ENCODE measurements at places on chromosomes 4 and X. TPM values are rescaled to one million over a fixed set of nuclear protein-coding genes. Genes with fewer than 3 reads are reported as not detected.

- no peak for DNase-seq
- H3K4me1 ChIP-seq, result peaks cover 6% of the 10 kb centered on the region
- H3K4me3 ChIP-seq, result peak overlapping the region; percentile 24
- no peaks in the 10 kb centered on the region for H3K36me3 ChIP-seq
- no peak overlapping the region for H3K27ac ChIP-seq
- H3K27me3 ChIP-seq, result peaks cover 9% of the 10 kb centered on the region
These were observed 138.1 kb upstream of the ZIC3 start for GRCh38 chrX:137427816-137428215.

GRCh38 chr4:147430111-147430510 lies 50.8 kb upstream of the EDNRA start:
- no peak overlapping the region for H3K4me3 ChIP-seq
- H3K27ac ChIP-seq, result no peak overlapping the region
- H3K27me3 ChIP-seq, result no peaks in the 10 kb centered on the region
- H3K36me3 ChIP-seq, result no peaks in the 10 kb centered on the region

DNA sequence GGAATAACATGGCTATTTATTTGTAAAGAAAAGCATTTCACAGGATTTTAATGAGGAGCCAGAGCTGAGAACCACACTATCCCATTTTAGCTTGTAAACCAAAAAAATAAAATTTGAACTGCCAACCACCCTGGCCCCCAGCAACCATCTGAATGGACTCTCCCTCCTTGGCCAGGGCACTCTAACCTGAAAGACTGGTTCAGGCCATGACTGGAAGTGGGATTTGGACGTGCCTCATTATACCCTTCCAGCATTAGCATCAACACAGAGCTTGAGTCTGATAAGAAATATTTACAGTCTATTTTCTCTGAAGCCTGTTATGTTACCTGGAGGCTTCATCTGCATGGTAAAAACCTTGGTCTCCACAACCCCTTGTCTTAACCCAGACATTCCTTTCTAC lies 30.0 kb downstream of the METAP1 start:
- H3K27ac ChIP-seq, result no peak overlapping the region
- peaks cover 17% of the 10 kb centered on the region for H3K4me1 ChIP-seq
- H3K4me3 ChIP-seq, result no peak overlapping the region
- H3K36me3 ChIP-seq, result no peaks in the 10 kb centered on the region
- no peak for DNase-seq

DNA sequence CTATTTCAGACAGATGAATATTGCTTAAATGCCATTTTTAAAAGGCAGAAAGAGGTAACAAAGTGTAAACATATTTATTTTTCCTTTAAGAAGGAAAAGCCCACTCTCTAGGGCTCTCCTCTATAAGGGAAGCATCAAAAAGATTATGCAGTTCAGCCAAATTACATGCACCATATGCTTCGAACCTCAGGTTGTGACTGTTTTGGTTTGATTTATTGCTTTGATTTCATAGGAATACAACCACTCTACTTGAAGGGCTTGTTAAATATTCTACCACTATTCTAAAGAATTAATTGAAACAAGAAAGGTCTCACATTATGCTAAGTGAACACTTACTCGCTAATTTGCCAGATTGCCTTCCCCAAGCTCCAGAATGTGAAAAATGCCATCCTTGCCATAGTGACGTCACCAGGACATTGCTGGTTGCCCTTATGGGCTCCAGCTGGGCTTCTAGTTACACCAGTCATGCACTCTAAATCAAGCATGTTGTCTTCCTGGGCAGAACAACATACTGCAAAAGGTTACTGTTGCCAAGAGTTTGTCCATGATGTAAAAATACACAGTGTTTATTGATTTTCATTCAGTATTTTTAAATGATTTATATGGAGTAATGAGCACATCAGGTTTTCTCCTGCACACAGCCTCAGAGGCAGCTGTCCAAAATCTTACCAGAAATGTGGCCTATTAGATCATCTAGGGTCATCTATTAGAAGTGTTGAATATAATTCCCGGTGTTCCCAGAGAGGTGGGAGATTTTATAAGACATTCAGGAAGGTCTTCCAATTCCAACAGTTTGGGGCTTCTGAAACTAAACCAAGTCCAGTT lies 164.4 kb upstream of the RAPGEF2 start:
- H3K27ac ChIP-seq, result no peak overlapping the region
- no peaks in the 10 kb centered on the region for H3K27me3 ChIP-seq
- DNase-seq, result no peak
- H3K4me3 ChIP-seq, result no peak overlapping the region
- no peaks in the 10 kb centered on the region for H3K4me1 ChIP-seq

DNA sequence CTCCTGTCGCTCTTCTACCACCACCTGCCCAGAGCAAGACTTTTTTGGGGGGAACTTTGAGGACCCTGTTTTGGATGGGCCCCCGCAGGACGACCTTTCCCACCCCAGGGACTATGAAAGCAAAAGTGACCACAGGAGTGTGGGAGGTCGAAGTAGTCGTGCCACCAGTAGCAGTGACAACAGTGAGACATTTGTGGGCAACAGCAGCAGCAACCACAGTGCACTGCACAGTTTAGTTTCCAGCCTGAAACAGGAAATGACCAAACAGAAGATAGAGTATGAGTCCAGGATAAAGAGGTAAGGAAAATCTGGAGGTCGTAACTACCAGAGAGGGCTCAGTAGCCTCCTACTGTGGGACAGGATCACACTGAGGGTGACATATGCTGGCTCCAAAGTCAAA lies 364.5 kb downstream of the MAPK10 start:
- H3K27me3 ChIP-seq, result no peaks in the 10 kb centered on the region
- no peak overlapping the region for H3K4me3 ChIP-seq
- H3K27ac ChIP-seq, result no peak overlapping the region
- DNase-seq, result no peak

DNA sequence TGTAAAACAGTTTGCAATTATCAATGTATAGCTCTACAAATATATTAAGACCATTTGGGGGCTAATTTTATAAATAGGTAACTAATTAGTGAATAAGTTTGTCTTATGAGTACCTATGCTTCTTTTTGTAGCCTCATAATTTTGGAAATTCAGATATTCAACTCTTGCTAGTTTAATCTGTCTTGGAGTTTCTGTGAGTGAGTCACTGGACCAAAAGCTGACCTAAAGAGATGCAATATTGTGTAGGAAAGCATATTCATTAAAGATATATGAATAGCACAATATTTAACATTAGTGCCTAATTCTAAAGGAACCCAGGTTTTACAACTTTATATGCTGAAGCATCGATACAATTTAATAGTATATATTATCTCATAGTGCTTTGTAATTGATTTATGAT lies 161.3 kb upstream of the PCDH18 start:
- H3K27ac ChIP-seq, result no peak overlapping the region
- no peak for DNase-seq
- no peaks in the 10 kb centered on the region for H3K27me3 ChIP-seq
- no peak overlapping the region for H3K4me3 ChIP-seq
- no peaks in the 10 kb centered on the region for H3K36me3 ChIP-seq
- no peaks in the 10 kb centered on the region for H3K4me1 ChIP-seq

GRCh38 chr4:80980239-80980638 lies 50.3 kb upstream of the BMP3 start:
- no peaks in the 10 kb centered on the region for H3K27me3 ChIP-seq
- no peaks in the 10 kb centered on the region for H3K4me1 ChIP-seq
- DNase-seq, result no peak
- H3K36me3 ChIP-seq, result no peaks in the 10 kb centered on the region
- no peak overlapping the region for H3K4me3 ChIP-seq

DNA sequence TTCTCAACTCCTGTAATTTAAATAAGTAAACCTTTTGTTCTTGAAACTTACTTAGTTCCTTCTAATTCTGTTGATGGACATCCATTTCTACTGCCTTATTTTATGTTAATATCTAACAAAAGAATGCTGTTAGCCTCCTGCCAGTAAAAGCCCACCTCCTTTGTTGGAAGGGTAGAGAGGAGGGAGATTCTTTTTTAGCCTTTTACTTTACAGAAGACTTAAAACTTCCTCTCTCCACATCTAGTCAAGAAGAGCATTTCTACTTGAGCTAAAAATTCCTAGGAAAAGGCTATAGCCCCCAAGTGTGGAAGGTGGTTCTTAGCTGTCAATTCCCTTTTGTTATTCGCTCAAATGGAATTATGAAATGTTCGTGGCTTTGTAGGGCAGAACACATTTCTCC lies 118.7 kb downstream of the ZIC3 start:
- H3K27me3 ChIP-seq, result no peaks in the 10 kb centered on the region
- H3K4me3 ChIP-seq, result no peak overlapping the region
- H3K4me1 ChIP-seq, result no peaks in the 10 kb centered on the region
- no peak overlapping the region for H3K27ac ChIP-seq
- H3K36me3 ChIP-seq, result no peaks in the 10 kb centered on the region

GRCh38 chr4:144176476-144176875 lies 36.0 kb upstream of the GYPA start:
- no peak overlapping the region for H3K27ac ChIP-seq
- DNase-seq, result no peak
- no peak overlapping the region for H3K4me3 ChIP-seq
- H3K4me1 ChIP-seq, result no peaks in the 10 kb centered on the region

DNA sequence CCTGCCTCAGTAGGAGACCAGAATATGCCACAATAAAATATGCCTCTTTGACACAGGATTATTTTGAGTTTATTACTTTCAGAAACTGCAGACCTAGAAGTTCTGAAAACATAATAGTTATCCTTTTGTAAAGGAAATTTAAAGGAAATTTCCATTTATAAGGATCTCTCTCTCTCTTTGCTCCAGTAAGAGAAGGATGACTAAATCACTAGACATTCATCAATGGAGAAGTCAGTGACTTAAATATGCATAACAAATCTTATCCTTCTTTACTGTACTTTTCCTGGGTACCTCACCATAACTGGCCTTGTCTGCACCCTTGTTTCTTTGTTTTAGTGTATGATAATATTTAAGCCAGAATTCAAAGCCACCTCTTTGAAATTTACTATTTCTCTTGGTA lies 28.3 kb upstream of the OPHN1 start:
- DNase-seq, result no peak
- H3K27me3 ChIP-seq, result peaks cover 6% of the 10 kb centered on the region
- H3K27ac ChIP-seq, result no peak overlapping the region
- no peaks in the 10 kb centered on the region for H3K36me3 ChIP-seq
- no peak overlapping the region for H3K4me3 ChIP-seq

DNA sequence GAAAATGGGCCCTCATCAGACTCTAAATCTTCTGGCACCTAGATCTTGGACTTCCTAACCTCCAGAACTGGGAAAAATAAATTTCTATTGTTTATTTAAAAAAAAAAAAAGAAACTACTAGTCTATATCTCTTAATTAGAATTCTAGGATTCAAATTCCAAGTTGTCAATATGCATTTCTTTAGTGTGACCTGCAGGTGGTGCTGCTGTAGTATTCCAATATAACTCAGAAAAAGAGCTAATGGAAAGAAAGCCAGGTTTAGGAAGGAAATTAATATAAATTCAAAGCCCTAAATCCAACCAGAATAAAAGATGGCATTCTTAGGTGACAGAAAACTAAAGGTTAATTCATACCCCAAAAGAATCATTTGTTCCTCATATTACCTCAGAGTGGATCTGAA lies 80.0 kb upstream of the NALF2 start:
- no peaks in the 10 kb centered on the region for H3K27me3 ChIP-seq
- no peak overlapping the region for H3K27ac ChIP-seq
- no peak for DNase-seq
- H3K4me3 ChIP-seq, result no peak overlapping the region

The EOLA2 gene
- total RNA-seq, result 14.3 TPM

The LAMP2 gene
- 48.6 TPM for total RNA-seq

The ADAM29 gene
- total RNA-seq, result not detected

The PCYT1B gene
- total RNA-seq, result 2.9 TPM

The MAPK10 gene
- 5.1 TPM for total RNA-seq

The SASH3 gene
- total RNA-seq, result 3.6 TPM

The RHOXF1 gene
- not detected for total RNA-seq
